Naive thymus-derived CD4-positive, alpha-beta T cell (primary cell): ENCODE measurements at places on chromosomes 11 and 22. TPM values are rescaled to one million over a fixed set of nuclear protein-coding genes. Genes with fewer than 3 reads are reported as not detected.
A peak's percentile ranks its signal among the peaks of the same experiment; 100 is the strongest.

GRCh38 chr11:6251120-6251733 lies 8.4 kb upstream of the CCKBR start:
- peak; percentile 27 for DNase-seq

DNA sequence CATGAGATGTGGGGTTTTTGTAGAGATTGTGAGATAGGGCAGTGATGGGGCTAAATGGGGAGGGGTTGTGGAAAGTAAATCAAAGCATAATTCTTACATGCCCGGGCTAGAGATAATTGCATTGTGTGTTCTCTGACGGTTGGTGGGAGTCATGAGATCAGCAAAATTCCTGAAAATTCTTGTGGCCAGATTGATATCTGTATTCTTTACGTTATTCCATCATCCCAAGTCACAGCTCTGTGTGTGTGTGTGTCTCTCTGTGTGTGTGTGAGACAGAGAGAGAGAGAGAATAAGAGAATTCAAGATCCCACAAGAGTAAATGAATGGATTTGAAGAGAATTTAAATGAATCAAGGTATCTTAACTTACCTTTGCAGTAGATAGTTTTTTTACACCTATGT lies 138.6 kb upstream of the ARHGAP20 start:
- no peak for DNase-seq

The UPK3A gene
- not detected for polyA plus RNA-seq

The EMID1 gene
- polyA plus RNA-seq, result not detected

The DEFB131B gene
- not detected for polyA plus RNA-seq

DNA sequence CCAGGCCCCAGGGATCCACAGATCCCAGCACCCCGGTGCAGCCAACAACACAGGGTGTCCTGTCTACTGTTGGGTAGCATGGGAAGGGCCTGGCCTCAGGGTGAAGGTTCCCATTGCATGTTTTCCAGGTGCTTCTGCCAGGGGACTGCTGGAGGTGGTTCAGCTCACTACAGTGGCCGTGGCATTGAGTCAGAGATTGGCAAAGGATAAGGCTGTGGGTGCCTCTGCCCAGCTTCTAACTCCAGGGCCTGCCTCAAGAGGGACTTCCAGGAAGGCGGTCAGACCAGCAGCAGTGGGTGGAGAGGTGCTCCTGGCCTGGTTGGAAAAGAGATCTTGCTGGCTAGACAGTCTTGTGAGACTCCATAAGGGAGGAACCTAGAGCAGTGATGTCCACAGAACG lies 20.9 kb downstream of the CSNK1E start:
- no peak for DNase-seq

GRCh38 chr11:73402834-73403185 lies 26.6 kb downstream of the RELT start:
- DNase-seq, result no peak

DNA sequence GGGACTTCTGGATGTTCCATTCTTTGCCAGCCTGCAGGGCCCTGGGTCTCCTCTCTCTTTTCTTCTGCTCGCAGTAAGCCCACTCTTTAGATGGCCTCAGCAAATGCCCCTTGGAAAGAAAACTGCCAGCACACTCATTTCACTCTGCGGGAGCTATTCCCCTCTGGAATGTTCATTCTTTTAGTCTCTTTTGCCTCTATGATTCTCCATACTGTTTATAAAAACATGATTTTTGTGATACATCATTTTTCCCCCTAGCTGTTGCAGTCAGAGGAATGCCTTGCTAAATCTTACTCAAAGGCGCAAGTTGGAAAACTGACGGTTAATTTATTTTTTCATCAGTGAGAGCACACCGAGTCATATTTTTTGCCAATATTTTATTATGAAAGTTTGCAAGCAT lies 184.9 kb downstream of the SNX19 start:
- DNase-seq, result no peak

GRCh38 chr22:50488886-50489285 lies 2.2 kb downstream of the MIOX start:
- DNase-seq, result no peak

- no peak for DNase-seq
These were observed 82.2 kb downstream of the PHF21B start for GRCh38 chr22:44927463-44928135.

DNA sequence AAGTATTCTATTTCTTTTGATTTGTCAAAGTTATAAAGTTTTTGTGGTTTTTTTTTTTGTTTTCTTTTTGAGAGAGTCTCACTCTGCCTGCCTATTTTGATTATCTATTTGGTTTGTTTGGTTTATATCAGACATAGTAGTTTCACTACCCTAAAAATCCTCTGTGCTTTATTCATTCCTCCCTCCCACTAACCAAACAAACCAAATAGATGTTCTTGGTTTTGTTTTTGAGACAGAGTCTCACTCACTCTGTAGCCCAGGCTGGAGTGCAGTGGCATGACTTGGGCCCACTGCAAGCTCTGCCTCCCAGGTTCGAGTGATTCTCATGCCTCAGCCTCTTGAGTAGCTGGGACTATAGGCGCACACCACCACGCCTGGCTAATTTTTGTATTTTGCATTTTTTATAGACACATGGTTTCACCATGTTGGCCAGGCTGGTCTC lies 67.9 kb downstream of the ENTHD1 start:
- no peak for DNase-seq

GRCh38 chr11:125935618-125936199 lies 10.1 kb upstream of the VSIG10L2 start:
- no peak for DNase-seq

The SIAE gene
- 2.7 TPM for polyA plus RNA-seq

GRCh38 chr11:18012122-18012905 lies 533 bp downstream of the SERGEF start:
- peak; percentile 45 for DNase-seq

GRCh38 chr11:57499413-57499982 lies 16.0 kb downstream of the SLC43A1 start:
- peak; percentile 26 for DNase-seq

DNA sequence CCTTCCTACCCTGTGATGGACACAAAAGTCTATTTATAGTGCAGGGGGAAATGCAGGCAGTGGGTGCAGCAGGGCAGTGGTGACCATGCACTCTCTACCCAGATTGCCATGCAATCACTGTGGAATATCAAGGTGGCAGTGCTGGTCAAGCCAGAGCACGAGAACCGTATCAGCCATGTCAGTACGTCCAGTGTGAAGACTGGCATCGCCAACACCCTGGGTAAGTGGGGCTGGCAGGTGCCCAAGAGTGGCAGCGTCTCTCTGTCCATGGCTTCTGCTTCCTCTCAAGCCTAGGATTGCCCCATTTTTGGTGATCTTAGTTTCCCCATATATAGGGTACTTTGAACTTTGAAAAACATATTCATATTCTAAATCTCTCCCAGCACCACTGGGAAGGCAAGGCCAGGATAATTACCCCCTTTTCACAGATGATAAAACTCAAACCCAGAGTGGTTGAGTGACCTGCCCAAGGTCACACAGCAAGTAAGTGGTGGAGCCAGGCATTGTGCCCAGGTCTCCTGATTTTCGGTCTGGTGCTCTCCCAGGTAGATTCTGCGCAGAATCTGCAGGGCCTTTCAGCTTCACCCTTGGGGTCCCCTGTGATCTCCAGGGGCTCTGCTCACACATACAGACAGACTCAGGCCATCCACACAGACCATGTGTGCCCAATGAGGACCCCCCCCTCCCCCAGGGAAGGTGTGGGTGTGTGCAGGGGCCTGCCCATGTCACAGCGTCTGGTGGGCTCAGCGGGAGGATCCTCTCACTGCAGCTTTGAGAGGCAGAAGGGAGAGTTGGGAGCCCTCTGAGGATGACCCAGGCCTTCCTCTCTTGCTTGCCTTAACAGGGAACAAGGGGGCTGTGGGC lies 7.1 kb downstream of the INPPL1 start:
- no peak for DNase-seq

GRCh38 chr11:2576549-2576948 lies 123.2 kb downstream of the KCNQ1OT1 start:
- DNase-seq, result no peak

The PGA4 gene
- not detected for polyA plus RNA-seq

- no peak for DNase-seq
These were observed 18.9 kb upstream of the GDPD4 start for GRCh38 chr11:77320351-77320750.

DNA sequence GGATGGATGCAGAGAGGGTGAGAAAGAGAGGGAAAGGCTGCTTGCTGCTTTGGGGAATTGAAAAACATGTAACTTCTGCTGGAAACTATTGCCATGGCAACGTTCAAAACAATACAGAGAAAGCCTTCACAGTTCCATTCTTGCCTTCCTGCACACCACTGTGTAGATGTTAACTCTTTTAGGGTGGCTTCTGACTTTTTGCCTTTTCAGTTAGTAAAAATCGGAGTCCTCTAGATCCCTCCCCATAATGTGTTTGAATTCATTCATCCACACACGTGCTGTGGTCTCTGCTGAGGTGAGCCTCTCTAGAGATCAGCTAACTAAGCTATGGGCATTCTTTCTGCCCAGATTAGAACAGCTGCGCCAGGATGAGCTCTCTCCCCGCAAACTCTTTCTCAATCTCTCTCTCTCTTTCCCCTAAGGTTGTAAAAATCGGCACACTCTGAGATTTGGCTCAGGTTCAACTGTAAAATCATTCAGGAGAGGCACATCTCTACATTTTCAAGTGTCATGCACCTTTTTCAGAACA lies 1178.3 kb downstream of the LRRC4C start:
- no peak for DNase-seq

- no peak for DNase-seq
These were observed 20.3 kb upstream of the ZC3H12C start for GRCh38 chr11:110072930-110073329.

- no peak for DNase-seq
These were observed 107.6 kb downstream of the CCDC34 start for GRCh38 chr11:27255447-27255828.

DNA sequence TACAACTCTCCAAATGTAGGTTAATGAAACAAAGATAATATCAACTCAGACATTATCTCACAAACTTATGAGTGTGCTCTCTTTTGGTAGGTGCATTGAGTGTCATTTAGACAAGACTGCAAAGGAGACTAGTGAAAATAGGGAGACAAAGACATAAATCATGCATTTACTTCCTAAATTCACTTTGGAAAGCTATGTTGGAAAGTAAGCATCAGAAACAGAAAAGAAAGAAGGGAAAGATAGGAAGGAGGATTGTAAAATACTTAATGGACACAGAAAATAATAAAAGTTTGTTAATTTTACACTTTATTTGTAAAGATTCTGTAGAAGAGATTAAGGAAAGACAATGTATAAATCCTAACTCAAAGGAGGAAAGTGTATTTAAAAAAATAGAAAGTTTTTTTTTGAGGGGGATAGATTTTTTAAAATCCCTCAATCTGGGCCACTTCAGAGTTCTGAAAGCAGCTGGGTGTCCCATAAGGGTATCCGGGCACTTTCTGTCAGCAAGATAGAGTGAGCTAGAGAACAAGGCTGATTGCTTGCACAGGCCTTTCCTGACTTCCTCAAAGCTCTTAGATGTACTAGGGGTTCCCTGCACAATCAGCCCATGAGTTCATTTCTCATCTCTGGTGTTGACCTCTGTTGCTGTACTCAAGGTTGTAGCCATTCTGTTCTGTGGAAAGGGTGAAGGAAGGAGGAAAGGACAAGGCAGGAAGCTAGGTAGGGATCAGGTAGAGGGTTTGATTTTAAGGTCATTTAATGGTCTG lies 22.4 kb upstream of the RDX start:
- DNase-seq, result no peak

The SERPING1 gene
- polyA plus RNA-seq, result not detected

DNA sequence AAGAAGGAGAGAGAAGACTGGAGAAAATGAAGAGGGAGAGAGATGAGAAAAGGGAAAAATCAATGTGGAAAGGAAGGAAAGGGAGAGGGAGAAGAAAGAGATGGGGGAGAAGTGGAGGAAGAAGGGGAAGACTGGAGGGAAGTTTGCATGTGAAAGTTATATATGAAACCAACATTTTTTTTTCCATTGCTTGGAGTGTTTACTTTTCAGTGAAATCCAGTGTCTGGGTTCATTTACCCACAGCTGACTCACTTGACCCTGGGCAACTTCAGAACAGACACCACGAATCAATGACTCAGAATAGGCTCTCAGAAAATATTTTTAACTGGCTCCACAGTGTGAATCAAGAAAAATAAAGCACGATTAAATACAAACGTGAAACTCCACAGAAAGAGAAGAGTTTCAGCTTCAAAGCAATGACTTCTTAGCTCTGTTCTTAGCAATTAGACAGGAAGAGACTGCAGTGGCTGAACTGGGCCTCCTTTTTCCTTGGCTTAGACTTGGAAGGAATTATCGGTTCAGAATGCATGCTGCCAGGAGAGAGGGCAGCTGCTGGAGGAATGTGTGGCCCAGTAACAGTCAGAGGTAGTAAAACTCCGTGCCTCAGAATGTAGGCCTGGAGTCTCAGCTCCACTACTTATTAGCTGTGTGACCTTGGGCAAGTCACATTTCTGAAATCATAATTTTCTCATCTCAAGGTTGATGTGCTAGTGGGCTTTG lies 237.5 kb downstream of the MIAT start:
- no peak for DNase-seq

The PIWIL4 gene
- 0.90 TPM for polyA plus RNA-seq

GRCh38 chr11:8930456-8931175 lies 2.1 kb downstream of the C11orf16 start:
- DNase-seq, result no peak

The CATSPERZ gene
- polyA plus RNA-seq, result not detected

The HBB gene
- polyA plus RNA-seq, result 0.67 TPM

- DNase-seq, result no peak
These were observed 37.1 kb upstream of the NNMT start for GRCh38 chr11:114259124-114259526.

DNA sequence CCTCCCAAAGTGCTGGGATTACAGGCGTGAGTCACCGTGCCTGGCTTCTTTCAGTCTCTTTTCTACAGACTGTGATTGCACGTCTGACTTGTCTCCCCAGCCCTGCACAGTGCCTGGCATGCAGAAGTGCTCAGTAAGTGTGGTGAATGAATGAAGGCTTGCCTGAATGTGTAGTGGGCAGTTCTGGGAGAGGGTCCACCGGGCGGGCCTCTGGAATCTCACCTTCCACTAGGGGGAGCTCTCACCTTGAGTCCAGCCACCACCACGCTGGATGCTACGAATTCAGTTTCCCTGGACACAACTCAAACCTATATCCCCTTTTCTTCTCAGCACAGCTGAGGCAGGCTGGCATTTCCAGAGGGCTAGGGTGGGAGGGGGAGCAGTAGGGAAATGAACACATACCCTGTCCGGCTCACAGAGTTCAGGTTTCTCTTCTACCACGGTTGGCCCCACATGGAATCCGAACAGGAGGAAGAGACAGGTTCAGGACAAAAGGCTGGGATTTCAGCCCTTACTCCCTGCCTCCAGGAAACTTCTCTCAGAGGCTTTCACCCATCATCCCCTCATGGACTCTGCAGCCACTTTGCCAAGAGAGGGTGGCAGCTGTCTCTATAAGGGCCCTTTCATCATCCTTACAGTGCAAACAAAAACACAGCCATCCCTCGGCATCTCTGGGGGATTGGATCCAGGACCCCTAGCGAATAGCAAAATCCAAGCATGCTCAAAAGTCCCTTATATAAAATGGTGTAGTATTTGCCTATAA lies 86.8 kb downstream of the NECTIN1 start:
- DNase-seq, result no peak

The PDE3B gene
- polyA plus RNA-seq, result 49.7 TPM

The MRGPRX4 gene
- not detected for polyA plus RNA-seq

- DNase-seq, result no peak
These were observed 92.1 kb downstream of the WNT11 start for GRCh38 chr11:76114238-76114637.
